Activated naive CD4-positive, alpha-beta T cell treated with anti-CD3 and anti-CD28 coated beads for 36 hours (primary cell): ENCODE measurements at places on chromosomes 3 and 15. TPM values are rescaled to one million over a fixed set of nuclear protein-coding genes. Genes with fewer than 3 reads are reported as not detected.

The CYP19A1 gene
- not detected for total RNA-seq

The KLHL25 gene
- 5.3 TPM for total RNA-seq

The ALS2CL gene
- 5.1 TPM for total RNA-seq

The ERICH6 gene
- total RNA-seq: not detected

The CCDC71 gene
- total RNA-seq: 12.8 TPM

The CAMP gene
- total RNA-seq: not detected

The NANOGP8 gene
- total RNA-seq: not detected

The PRKCD gene
- total RNA-seq: 10.2 TPM

The HHATL gene
- not detected for total RNA-seq

The DPPA4 gene
- total RNA-seq: 0.54 TPM

The TMEM158 gene
- total RNA-seq: not detected

The DNAH1 gene
- total RNA-seq: 9.4 TPM

The USP4 gene
- 69.7 TPM for total RNA-seq

The PLSCR2 gene
- not detected for total RNA-seq

The TTC23 gene
- 4.6 TPM for total RNA-seq
